ENCODE measurements at places on chromosomes 11 and 22.
A peak's percentile ranks its signal among the peaks of the same experiment; 100 is the strongest.

- DNase-seq = no peak
Observed at GRCh38 chr11:833849-834311, 1.1 kb downstream of the CD151 start.

DNA sequence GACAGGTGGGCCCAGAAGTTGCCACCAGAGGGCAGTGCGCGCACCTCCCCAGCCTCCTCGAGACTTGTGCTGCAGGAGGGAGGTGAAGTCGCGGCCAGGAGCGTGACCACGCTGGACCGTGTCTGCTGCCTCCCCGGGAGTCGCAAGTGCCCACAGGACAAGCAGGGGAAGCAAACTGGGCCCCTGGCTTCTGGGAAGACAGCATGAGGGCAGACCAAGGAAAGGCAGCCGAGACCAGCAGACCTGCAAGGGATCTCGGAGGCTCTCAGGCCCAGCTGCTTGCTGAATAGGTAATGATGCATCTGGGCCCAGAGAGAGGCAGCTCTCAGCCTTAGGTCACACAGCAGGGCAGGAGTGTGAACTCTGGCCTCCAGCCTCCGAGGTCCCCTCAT lies 17.0 kb upstream of the IL2RB start:
- peak; percentile 77 for DNase-seq

- no peak for DNase-seq
Observed at GRCh38 chr11:70297341-70297740, 26.9 kb downstream of the PPFIA1 start.

DNA sequence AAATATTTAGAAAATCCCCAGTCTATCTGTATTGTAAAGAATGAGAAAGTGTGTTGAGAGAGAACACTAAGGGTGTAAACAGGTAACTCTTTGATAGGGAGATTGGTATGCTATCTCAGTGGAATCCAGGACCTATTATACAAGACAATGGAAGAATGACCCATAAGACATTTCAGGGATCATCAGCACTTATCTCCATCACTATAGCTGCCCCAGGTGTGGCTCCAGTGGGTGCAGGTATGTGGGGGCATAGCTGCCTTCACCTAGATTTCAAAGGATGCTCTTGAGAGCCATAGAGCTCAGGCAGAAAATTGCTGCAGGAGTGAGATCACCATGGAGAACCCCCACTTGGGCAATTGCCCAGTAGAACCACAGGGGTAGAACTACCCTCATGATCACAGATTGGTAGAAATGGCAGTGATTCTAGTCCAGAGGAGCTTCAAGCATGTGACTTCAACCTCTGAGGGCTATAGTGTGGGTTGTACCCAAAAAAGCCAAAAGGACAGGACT lies 252.3 kb upstream of the TBCEL start:
- no peak for DNase-seq

- DNase-seq = no peak
Observed at GRCh38 chr11:11931461-11932055, 76.9 kb downstream of the DKK3 start.

DNA sequence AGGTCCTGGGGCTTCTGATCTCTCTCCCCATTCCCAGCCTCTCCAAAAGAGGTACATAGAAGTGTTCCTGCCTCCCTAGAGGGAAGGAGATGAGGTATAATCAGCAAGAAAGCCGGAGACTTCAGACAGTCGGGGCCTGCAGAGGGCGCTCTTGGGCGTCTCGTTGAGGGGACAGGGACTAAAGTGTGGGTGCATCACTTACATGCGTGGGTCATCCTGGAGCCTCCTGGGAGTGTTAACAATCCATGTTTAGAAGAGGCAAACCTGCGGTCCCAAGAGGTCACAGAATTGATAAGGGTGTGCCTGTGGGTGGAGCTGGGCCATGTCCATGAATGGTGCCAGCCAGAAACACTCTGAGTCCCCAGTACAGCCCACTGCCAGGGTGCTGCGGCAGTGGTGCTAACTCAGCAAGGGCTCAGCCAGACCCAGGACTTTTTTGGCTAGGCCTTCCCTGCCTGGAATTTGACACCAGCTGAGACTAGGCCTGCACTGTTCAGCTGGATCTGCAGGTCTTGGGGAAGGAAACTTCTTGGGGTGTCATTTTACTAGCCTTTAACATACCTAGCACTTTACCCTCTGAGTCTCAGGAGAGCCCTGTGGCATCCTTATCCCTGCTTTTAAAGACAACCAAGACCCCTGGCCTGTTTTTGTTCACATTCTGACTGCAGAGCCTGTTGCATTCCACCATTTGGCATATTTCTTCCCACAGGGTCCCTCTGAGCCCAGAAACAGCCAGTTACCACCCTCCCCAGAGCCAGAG lies 5.5 kb downstream of the YDJC start:
- DNase-seq = no peak

DNA sequence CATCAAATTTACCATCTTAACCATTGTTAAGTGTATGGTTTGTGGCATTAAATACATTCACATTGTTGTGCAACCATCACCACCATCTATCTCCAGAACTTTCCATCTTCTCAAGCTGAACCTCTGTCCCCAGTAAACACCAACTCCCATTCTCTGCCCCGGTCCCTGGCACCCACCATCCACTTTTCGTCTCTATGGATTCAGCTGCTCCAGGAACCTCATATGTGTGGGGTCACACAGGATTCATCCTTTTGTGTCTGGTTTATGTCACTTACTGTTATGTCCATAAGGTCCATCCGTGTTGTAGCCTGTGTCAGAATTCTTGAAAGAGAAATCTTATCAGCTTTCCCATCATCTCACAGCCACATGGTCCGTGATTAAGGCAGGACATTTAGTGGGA lies 16.3 kb downstream of the TSPAN32 start:
- DNase-seq = no peak

DNA sequence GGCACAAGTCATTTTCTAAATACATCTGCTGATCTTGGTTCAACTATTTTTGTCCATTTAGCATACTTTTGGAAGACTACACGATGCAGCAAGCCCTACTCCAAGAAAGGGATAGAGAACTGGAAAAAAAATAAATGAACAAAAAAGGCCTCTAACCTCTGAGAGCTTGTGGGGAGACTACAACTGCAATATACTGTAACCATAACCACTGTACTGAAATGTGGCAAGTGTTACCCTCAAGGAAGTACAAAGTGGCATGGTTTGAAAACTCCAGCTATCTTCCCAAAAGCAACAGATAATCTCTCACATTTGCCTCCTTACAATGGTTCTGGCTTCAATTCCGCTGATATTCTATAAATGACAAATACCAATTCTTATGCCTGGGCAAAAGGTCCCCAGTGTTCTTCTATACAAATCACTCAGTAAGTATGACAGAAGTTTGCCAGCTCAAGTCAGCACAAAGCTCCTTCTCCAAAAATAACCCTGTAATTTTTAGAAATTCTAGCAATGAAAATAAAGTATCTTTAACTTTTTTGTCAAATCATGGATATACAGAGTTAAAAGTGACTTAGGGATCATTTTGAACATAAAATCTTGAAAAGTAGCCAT lies 22.9 kb downstream of the AMBRA1 start:
- DNase-seq = no peak

DNA sequence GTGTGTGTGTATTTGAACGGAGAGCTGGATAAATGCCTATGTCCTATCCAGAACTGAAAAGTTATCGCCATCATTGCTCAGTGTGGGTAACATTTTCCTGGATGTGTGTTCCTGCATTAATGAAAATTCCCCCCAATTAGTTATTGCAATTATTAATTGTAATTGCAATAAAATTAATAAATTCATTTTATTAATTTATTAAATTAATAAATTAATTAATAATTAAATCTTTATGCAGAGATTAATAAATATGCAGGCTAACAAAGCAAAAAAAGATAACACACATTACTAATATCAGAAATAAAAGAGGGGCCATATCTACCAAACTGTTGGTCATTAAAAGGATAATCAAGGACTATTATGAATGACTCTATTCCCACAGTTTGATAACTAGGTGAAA lies 3.6 kb downstream of the RFPL3 start:
- no peak for DNase-seq

- no peak for DNase-seq
Observed at GRCh38 chr11:37843603-37844002, 1245.6 kb upstream of the RAG2 start.

DNA sequence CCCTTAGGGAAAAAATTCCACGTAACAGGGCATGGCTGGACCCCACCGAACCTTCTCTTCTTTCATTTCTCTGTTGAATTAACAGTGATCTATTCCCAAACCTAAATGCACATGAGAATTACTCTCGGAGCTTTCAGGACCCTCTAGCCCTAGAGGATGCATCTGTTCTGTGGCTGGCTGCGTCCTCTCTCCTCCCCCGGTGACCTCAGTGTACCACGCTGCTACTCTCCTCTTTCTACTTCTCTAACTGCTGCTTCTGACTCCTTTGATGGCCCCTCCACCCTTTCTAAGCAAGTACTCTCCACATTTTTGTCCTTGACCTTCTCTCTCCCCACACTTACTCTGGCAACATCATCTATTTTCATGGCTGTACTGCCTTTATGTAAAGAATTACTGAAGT lies 12.1 kb upstream of the APOA1 start:
- DNase-seq = no peak

DNA sequence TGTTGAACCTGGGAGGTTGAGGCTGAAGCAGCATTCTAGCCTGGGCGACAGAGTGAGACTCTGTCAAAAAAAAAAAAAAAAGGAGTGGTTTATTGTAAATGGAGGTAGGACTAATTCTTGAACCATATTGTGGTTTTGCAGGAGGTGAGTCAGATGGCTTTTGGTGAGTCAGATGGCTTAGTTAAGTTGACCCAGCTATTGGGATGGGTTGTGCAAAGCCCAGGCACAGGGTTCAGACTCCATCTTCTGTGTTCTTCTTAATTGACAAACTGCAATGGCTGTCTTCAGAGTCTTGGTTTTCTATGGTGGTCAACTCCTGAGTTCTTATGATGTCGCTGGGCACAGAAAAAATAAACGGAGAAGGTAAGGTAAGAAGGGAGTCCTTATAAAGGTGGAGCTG lies 182.7 kb downstream of the ADAMTS15 start:
- DNase-seq = no peak

DNA sequence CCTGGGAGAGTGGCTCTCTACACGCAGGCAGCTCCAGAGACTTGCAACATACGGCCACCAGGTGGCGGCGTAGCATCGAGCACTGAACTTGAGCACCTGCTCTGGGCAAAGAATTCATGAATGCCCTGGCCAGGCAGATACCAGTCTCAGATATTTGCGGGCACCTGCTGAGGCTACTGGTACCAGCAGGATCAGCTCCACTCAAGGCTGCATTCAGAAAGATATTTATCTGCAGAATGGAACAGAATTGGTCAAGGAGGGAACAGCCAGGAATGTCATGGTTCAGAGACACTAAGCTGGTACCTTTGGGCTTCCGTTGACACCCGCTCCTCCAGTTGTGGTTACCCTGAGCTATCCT lies 10.8 kb upstream of the CCDC86 start:
- peak; percentile 88 for DNase-seq

DNA sequence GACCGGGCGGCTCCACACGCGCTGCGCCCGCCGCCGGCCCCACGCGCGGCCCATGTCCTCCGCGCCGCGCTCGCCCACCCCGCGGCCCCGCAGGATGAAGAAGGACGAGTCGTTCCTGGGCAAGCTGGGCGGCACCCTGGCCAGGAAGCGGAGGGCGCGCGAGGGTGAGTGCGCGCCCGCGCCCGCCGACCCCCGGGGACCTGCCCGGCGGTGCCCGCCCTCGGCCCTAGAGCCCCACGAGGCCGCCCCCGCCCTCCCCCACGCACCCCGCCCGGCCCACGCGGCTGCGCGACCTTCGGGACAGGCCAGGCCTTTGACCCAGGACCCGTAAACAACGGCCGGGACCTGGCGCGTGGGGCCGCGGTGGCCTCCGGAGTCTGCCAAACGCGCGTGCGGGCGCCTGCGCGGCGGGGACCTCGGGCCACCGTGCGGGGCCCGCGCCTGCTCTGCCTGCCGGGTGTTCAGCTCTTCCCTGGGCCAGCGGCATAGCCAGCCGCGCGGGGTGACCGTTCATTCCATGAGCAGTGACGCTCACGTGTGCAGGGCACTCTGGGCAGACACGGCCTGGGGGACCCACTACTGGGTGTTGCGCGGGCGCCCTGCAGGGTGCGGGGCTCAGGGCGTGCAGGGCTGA lies at the start of gene PARVB:
Gene PARVB (plus strand): TSS at position 15 of the 634 bp plus-strand sequence. CDS start 38 bp downstream, at position 53.
- DNase-seq = no peak

GRCh38 chr11:32090545-32091370 lies at the start of gene RCN1:
Gene RCN1 (plus strand): TSS chr11:32091074. CDS start chr11:32091197, 123 bp downstream.
- peak; percentile 51 for DNase-seq

- no peak for DNase-seq
Observed at GRCh38 chr22:27218012-27218920, 560.9 kb downstream of the MIAT start.

GRCh38 chr11:86874304-86875056 lies 74.1 kb downstream of the PRSS23 start:
- no peak for DNase-seq

- DNase-seq = no peak
Observed at GRCh38 chr22:28999510-28999909, 62.1 kb downstream of the C22orf31 start.

DNA sequence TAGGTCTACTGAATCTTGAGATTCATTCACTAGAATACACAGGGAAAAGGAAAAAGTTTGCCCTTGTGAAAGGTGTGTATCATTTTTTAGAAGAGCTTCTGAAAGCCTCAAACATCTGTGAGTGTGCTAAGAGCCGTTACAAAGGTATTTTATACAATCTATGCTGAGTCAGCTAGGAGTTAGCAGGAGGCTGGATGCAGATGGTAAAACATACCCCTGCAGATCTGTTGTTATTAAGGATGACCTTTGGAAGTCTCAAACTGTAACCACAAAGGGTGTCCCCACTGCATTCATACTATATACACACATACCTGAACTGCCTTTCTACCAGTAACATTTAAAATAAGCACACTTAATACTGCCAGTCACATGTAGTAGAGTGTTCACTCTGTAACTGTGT lies 8.4 kb upstream of the C11orf91 start:
- DNase-seq = no peak

DNA sequence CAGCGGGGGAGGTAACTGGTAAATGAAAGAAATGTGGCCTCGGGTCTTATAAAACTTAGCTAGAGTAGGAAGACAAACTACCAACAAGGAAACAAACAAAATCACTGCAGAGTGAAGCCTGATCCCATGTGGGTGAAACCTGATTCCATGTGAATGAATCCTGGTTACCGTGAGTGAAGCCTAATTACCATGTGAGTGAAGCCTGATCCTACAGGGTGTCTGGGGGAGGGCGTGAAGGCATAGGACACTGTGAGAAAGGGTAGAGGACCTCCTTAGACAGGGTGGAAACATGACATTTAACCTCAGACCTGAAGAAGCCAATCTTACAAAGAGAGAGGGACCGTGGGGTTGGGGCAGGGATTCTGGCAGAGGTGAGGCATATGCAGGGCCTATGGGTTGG lies 106.2 kb upstream of the USP47 start:
- no peak for DNase-seq

DNA sequence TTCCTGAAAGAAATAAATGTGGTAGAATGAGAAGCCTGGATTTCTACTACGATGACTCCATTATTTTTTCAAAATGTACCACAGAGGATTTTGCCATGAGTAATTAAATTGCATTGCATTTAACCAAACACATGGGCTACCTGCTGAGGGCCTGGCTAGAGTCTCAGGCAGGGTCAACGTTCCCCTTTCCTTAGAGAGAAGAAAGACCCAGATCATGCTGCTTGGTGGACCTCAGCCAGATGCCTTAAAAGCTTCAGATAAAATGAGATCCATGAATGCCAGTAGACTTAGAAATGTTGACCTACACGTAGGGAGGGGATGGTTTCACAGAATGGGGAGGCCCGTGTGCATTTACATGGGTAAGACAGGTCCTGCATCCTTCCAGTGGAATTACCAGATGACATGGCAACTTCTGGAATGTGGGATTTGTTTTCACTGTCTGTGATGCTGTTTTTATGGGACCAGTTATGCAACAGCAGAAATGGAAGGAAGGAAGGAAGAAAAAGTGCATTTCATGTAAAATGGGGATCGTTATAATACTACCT lies 1069.4 kb downstream of the NTM start:
- no peak for DNase-seq

Measured in tibial artery (tissue), 4 donors.